AG04450 (cell line): ENCODE measurements at places on chromosomes 2 and 18.

- DNase-seq, result no peak
Observed at GRCh38 chr2:232236200-232236599, 142.4 kb upstream of the ALPP start.

DNA sequence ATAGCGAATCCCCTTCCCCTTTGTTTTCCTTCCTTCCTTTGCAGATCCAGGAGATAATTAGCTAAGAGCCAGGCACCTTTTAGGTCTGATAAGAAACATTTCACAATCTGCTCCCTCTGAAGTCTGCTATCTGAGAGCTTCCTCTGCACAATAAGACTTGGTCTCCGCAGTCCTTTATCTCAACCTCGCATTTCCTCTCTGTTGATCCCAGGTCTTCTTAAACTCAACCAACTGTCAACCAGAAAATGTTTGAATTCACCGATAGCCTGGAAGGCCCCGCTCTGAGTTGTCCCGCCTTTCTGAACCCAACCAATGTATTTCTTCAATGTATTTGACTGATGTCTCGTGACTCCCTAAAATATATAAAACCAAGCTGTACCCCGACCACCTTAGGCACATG lies 78.4 kb upstream of the CTDP1 start:
- no peak for DNase-seq

GRCh38 chr2:54639609-54640008 lies 83.9 kb upstream of the EML6 start:
- no peak for DNase-seq

DNA sequence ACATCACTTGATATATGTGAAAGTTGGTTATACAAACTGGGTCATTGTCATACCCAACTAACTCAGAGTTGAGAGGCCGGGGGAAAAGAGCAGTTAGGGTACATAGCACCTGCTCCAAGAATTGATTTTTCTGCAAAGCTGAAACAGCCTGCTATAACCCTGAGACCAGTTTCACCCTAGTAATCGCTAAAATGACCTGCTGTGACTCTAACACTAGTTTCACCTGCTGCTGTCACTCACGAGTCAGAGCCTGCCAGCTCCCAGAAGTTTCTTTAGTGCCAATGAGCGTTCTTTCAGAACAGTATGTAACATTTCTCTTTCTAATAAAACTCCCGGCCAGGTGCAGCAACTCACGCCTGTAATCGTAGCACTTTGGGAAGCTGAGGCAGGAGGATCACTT lies 28.0 kb downstream of the SRSF7 start:
- DNase-seq, result no peak

DNA sequence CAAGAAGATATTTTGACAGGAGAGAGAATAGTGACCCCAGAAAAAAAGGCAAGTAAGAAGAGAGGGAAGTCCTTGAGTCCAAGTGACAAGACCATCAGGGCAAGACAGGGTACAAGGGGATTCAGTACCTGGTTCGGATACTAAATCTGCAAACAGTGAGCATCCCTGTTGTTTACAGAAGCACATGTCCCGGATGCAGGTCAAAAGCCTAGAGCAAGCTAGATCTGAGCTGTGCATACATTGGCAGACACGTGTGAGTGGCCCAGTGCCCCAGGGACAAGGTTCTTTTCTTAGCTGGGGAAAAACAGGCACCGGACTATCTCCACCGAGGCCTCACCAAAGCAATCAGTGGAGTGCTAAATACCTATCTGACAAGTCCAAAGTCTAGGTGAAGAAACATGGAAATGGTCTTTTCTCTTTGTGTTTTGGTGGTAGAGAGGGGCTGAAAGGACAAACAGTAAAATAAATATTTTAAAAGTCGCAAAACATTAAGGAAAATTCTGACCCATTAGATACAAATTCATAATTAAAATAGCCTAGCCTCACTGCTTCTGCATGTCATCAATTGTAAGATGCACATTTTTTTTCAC lies 165.2 kb downstream of the SUCLG1 start:
- no peak for DNase-seq

GRCh38 chr2:223570784-223571183 lies 31.4 kb downstream of the SCG2 start:
- DNase-seq, result no peak

- no peak for DNase-seq
Observed at GRCh38 chr2:232628466-232629128, 4.8 kb upstream of the EFHD1 start.

GRCh38 chr2:84938194-84938879 lies 32.6 kb upstream of the KCMF1 start:
- no peak for DNase-seq

- no peak for DNase-seq
Observed at GRCh38 chr18:73924307-73924706, 223.3 kb downstream of the FBXO15 start.

DNA sequence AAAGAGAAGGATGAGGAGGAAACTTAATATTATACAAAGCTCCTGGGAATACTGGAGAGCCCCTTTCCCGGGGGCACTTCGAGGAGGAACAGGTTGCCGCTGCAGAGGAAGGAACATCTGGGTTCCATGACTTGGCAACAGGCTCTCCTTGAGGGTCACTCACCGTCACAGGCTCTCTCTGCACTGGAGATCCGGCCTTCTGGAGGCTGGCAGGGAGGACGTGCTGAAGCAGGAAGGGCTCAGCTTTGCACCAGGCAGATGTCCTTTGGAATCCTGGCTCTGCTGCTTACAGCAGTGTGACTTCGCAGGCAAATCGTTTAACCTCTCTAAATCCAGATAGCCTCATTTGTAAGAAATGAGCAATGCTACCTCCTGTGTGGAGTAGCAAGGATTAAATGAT lies 2.9 kb upstream of the DPYSL5 start:
- DNase-seq, result no peak

- no peak for DNase-seq
Observed at GRCh38 chr18:75898651-75899050, 471.1 kb upstream of the SMIM21 start.

- no peak for DNase-seq
Observed at GRCh38 chr2:88053296-88053695, 2.3 kb downstream of the KRCC1 start.

- no peak for DNase-seq
Observed at GRCh38 chr2:190179754-190180312, 117.3 kb upstream of the MSTN start.

DNA sequence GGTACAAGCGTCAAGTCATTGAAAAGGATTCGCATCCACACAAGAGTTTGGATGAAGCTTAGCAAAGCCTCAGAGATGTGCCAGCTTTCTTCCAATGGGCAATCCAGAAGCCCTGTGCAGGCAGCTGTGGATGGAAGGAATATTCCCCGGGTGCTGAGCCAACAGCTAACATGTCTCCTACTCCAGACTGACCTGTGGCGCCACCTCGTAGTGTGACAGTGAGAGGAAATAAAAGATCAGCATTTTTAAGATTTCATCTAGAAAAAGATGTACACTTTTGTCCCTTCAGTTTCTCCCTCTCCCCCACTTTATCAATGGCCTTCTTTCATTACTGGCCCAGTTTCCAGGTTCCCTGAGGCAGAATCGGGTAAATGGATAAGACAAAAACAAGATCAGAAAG lies 48.9 kb upstream of the SPATS2L start:
- no peak for DNase-seq

DNA sequence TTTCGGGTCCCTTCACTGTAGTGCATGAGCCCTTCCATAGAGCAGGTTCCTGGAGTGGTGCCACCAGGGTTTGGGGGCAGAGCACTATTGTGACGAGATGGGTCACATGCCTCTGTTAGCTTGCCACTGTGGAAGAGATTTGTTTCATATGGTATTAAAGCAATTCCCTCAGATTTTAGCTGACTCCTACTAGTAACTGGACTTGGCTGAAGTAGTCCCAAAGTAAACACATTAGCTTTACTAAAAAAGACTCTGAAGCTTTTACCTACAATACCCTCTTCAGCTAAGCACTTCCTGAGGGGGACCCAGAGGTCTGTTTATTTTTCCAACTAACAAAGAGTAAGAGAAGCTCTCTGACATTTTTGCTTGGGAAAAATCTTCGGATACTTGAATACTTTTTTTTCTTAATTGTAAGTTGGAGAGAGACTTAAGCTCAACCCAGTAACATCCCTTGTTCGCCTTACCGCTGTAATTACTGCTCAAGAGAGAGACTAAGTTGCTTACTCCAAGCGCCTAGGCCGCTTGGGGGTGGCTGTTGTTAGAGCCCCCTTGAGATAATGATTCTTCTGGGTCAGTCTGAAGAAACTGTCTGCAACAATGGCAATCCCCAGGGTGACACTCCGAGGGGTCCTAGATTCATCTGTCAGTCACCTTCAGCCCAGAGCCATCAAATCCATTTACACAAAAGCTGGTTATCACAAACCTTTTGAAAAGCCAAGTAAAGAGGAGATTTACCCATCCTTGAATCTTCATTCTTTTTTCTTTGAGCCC lies 177.4 kb downstream of the FIGN start:
- no peak for DNase-seq

DNA sequence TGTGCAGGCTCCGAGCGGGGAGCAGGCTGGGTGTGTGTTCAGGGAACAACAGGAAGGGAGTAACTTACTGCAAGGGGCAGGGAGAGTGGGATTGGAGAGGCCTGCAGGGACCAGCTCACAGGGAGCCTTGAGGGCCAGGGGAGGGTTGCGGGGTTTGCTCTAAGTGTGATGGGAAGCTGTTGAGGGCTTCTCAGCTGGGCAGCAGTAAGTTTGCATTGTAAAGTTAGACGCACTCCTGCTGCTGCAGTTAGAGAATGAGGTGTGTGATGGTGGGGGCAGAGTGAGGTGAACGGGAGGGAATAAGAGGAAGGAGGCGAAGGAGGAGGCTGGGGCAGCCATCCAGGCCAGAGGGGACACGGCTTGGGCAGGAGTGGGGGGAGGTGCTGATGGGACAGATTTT lies 53.4 kb downstream of the BOLA3 start:
- no peak for DNase-seq

- no peak for DNase-seq
Observed at GRCh38 chr2:199784512-199784911, 66.5 kb downstream of the FTCDNL1 start.

- DNase-seq, result no peak
Observed at GRCh38 chr2:208392300-208392699, 14.3 kb upstream of the PTH2R start.

- no peak for DNase-seq
Observed at GRCh38 chr2:57782587-57782986, 264.0 kb upstream of the VRK2 start.

- DNase-seq, result no peak
Observed at GRCh38 chr2:104836841-104837240, 17.1 kb upstream of the POU3F3 start.

- DNase-seq, result no peak
Observed at GRCh38 chr18:49899657-49900330, 86.5 kb upstream of the ACAA2 start.

- DNase-seq, result no peak
Observed at GRCh38 chr18:2223849-2224248, 347.5 kb downstream of the METTL4 start.

- DNase-seq, result no peak
Observed at GRCh38 chr2:70328921-70329561, 27.2 kb upstream of the FAM136A start.

DNA sequence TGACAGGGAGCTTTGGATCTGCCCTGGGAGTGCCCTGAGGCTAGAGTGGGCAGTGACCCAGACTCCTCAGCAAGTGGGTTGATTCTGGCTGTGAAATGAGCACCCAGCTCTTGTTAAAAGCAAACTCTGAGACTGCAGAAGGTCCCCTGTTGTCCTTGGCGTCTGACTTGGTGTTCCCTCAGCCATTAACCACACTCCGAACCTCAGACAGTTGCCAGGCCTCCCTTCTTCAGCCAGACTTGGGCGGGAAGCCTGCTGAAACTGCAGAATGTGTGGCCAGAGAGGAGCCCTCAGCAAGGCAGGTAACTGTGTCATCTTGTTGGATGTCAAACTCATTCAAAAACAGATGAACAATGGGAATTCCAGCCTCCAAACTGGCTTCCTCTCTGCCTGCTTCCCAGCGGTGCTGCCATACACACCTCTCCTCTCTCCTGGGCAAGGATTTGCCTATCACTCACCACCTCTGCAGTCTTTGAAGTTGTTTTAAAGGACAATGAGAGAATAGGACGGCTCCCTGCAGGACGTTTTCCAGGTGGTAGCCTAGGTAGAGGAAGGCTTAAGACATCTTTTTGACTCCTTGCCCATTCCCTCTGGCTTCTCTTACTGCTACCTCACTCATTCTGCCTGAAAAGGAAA lies 38.9 kb upstream of the B3GNT2 start:
- no peak for DNase-seq

DNA sequence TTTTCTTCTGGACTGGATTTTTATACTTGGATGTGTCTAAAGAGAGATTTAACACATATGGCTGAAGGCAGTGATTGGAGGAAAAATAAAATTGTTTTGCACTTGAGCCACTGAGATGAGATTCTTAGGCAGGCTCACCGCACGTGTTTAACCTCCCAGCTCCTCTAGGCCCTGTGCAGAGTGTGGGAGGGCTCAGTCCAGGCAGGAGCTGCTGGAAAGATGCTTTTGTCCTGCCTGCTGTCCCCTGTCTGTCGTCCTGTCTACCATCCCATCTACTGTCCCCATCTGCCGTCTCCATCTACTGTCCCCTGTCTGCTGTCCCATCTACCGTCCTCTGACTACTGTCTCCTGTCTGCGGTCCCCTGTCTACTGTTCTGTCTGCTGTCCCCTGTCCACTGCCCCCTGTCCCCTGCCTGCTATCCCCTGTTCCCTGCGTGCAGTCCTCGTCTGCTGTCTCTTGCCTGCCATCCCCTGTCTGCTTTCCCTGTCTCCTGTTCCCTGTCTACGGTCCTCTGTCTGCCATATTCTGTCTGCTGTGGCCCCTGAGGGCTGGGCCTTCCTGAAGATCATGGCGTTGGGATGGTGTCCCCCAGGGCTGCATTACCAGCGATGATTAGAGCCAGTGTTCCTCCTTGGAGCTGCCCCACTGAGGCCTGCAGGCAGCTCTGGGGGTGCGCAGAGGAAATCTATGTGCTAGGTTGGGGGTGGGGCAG lies 43.7 kb upstream of the HS6ST1 start:
- DNase-seq, result no peak

- DNase-seq, result peak; percentile 24
Observed at GRCh38 chr2:190050001-190050400, 12.5 kb downstream of the MSTN start.

DNA sequence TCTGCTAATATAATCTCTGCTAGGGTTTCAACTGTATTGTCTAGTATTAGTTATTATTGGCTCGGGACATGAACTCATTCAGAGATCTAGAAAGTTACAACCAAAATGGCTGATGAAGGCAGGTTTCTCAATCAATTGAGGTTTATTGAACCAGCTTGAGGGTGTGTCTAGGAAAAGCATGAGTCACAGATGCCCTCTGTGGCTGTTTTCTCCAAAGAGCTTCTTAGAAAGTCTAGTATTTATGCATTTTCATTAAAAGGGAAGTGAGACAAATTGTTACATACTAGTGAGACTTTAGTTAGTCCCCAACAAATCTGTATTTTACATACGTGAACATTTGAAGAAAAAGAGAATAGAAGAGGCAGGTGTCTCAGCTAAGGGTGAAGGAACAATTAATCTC lies 23.0 kb upstream of the RTTN start:
- no peak for DNase-seq

- no peak for DNase-seq
Observed at GRCh38 chr2:95077530-95077825, 44.1 kb downstream of the MRPS5 start.
